OCI-M1 (cell line): ENCODE measurements at places on chromosomes 11 and 22.

DNA sequence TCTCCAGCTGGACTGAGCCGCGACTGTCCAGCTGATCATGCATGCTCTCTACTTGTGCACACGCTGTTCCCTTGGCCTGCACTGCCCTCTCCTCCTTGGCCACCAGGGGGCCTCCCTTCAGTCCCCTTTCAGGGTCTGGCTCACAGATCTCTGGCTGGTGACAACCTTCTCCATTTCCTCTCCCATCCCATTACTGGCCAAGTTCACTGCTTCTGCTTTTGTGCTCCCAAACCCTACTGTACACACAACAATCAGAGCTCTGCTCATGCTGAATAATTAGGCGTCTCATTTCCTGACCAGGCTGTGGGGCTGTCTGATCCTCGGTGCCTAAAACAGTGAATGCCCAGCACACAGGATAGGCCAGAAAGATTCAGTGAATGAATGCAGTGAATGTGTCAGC is 224.0 kb upstream of the NARS2 start:
- peak; percentile 95 for DNase-seq

- DNase-seq: peak; percentile 49
Measured at GRCh38 chr11:55726715-55727324, 46.4 kb upstream of the OR5D13 start.

- DNase-seq: no peak
Measured at GRCh38 chr22:37906364-37907008, 389 bp downstream of the MICALL1 start.

- DNase-seq: no peak
Measured at GRCh38 chr11:122695076-122695615, 39.6 kb downstream of the UBASH3B start.

GRCh38 chr11:79321263-79321662 is 119.6 kb downstream of the TENM4 start:
- DNase-seq: peak; percentile 47
